ENCODE measurements at places on chromosomes 13 and 19.
A peak's percentile ranks its signal among the peaks of the same experiment; 100 is the strongest.

DNA sequence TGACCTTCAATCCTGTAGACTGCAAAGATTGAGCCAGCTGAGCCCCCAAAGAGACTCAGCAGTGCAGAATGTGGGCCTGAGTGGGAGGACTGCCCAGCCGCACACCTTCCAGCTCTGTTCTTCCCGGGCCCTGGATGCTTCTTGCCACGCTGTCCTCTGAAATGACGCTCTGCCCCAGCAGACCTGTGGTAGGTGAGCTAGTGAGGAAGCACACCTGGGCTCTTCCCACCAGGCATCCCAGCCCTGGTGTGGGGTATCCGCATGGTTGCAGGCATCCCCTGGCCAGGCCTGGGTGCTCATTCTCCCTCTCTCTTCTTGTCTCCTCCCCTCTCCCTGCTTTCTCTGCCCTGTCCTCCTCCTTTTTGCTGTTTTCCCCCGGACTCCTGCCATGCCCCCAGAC lies 9.8 kb upstream of the MZF1 start:
- DNase-seq: no peak

DNA sequence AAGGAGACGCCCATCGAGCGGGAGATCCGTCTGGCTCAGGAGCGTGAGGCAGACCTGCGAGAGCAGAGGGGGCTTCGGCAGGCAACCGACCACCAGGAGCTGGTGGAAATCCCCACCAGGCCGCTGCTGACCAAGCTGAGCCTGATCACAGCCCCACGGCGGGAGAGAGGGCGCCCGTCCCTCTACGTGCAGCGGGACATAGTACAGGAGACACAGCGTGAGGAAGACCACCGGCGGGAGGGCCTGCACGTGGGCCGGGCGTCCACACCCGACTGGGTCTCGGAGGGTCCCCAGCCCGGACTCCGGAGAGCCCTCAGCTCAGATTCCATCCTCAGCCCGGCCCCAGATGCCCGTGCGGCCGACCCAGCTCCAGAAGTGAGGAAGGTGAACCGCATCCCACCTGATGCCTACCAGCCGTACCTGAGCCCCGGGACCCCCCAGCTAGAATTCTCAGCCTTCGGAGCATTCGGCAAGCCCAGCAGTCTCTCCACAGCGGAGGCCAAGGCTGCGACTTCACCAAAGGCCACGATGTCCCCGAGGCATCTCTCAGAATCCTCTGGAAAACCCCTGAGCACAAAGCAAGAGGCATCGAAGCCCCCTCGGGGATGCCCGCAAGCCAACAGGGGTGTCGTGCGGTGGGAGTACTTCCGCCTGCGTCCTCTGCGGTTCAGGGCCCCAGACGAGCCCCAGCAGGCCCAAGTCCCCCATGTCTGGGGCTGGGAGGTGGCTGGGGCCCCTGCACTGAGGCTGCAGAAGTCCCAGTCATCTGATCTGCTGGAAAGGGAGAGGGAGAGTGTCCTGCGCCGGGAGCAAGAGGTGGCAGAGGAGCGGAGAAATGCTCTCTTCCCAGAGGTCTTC lies 7.1 kb downstream of the MISP start:
- DNase-seq: no peak

DNA sequence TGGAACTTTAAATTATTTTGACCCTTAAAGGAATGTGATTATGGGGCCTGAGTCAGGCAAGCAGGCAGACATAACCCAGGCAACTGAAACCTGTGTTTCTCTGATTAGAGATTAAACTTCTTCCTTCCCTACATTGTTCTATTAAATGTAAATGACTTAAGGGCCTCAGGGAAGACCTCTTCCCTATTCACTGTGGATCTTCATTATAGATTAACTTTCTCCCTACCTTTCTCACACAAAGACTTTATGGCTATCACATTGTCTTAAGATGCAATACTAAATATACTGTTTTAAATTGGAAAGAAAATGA lies 8.8 kb upstream of the METTL21C start:
- DNase-seq: no peak

GRCh38 chr19:28126135-28126898 lies 1086.6 kb downstream of the UQCRFS1 start:
- no peak for DNase-seq

GRCh38 chr19:18590273-18591272 lies 2.0 kb downstream of the REX1BD start:
- no peak for DNase-seq

DNA sequence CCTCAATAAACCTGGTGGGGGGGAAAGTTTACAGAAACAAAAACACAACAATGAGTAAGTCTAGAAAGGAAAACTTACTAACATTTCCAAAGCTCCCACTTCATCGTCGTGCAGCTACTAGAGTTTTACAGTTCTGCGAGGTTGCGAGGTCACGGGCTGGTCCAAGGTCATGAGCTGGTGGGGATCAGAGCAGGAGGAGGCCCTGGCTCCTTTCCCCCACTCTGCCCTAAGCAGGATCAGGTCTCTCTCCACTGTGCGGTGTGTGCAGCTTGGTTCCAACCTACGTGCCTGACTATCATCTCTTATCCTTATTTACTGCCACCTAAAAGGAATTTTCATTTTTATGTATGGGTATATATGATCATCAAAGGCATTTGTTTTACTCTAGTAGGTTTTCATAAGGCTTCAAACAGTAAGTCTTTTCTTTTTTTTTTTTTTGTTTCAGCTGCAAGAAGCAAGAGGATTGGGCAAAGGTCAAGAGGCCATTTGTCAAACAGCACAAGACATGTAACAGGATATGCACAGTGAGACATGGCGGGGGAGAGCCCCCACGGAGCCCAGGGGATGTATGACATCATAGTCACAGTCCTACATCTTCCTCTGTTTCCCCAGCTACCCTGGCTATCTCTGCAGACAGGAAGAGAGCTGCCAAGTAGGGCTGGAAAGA lies 76.6 kb upstream of the POMP start:
- no peak for DNase-seq

GRCh38 chr13:112991609-112992008 lies 22.6 kb downstream of the MCF2L start:
- no peak for DNase-seq

- DNase-seq: no peak
These were observed 1.6 kb downstream of the RNASEH2B start for GRCh38 chr13:50911081-50911631.

- no peak for DNase-seq
These were observed 152.2 kb upstream of the UBL3 start for GRCh38 chr13:30002577-30002976.

- no peak for DNase-seq
These were observed 38.4 kb downstream of the KCNC3 start for GRCh38 chr19:50290775-50291174.

DNA sequence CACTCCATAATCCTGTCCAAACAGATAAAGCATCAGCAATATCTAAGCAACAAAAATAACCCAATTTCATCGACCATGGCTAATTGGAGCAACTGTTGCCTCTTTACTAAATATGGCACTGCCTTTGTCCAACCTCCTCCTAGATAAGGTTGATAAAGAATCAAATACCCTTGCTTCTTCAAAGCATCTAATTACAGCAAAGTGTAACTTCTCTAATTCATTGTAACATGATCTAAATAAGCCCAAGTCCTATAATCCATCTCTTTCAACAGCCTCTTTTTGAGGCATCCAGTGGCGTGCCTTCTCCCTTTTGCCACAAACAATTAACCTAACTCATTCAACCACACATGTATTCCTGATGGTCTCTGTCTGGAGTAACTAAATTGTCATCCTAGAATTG lies 81.7 kb upstream of the KLHL1 start:
- no peak for DNase-seq

- no peak for DNase-seq
These were observed 7.0 kb upstream of the ZNF69 start for GRCh38 chr19:11880598-11880997.

GRCh38 chr19:2057484-2058469 lies 6.7 kb upstream of the MKNK2 start:
- DNase-seq: no peak

DNA sequence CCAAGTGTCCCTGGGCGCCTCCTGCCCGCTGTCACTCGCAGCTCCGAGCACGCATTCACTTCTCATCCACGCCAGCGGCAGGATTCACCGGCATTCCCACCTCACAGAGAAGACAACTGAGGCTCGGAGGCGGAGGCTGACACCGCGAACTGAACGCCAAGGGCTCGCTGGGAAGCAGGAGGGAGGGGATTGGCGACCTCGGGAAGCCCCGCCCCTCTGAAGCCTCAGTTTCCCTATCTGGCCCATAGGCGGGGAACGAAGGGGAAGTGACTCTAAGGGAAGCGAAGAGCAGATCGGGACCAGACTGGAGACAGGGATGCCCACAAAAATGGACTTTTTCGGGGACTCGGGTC lies 256 bp downstream of the MICOS13 start:
- DNase-seq: no peak

DNA sequence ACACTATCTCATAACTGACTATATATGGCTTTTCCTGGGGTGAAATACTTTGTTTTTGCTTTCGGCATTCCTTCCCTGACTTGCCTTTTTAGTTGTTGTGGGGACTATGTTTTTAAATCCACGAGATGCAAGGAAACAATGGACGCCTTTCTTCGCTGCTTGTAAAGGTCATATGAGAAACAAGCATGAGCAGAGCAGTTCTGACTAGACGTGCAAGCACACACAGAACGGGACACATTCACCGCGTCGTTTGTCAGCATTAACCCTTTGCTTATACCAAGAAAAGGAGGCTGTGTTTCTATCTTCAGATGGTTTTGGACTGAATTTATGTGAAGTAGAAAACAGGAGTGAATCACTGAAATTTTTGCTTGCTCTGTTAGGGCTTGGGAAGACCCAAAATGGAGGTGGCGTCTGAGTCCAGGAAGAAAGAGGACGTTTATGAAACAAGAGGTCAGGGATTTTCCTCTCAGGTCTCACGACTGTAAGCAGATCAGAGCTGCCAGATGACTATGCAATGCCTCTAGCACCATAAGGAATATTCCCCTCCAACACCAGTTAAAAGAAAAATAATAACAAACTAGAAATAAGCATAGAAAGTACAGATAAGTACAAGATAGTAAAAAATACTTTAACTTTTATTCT lies 358.9 kb downstream of the DLEU7 start:
- no peak for DNase-seq

GRCh38 chr19:52946322-52947310 lies 16.1 kb downstream of the ZNF816 start:
- peak; percentile 75 for DNase-seq

DNA sequence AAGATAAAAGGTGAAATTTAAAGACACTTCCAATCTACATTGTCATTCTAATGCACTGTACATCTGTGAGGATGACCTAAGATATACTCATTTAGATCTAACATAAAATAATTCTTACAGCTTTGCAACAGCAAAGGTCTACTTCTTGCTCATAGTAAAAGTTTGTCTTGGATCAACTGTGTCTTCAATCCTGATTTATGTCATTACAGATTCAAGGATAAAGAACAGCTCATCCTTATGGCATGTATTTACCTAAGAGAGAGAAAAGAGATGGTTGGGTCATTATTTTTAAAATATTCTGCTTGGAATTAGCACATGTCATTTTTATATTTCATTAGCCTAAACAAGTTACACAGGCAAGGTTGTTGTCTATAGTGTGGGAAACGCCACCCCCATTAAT lies 2193.1 kb downstream of the PCDH9 start:
- no peak for DNase-seq

DNA sequence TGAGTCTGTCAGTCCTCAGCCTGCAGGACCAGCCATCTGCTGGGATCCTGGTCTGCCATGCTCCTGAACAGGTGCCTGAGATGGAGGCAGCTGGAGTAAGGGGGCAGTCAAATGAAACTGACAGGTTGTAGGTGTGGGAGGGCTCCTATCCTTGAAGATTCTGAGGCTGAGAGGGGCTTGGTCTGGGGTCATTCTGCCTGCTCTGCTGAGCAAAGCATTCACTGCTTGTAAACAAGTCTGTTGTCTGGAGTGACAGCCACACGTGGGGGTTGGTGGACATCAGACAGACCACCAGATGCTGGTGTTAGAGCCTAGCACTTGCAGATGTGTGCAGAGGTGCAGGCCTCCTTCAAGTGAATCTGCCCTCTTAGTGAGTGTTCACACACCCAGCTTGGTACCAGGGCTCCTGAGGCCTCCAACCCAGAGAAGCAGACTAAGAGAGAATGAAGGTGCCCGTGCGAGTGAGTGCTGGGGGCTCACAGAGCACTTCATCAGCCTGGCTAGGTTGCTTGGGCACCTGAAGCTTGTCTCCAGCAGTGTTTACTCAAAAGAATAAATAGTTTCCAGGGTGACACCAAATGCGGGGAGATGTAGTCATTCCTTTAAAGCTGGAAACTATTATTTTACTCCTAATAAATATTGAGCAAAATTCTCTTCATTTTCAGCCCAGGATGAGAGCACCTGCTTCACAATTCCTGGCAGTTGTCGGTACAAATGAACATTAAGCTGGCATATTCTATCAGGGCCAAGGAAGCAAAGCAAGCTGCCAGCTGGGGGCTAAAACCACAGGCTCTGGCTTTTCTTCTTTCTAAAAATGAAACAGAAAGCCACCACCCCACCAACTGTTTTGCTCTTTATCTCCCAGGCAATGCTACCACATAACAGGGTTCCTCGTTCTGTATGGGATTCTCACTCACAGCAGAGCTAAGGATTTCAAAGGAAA lies 82.3 kb downstream of the RNASEH2B start:
- DNase-seq: no peak

DNA sequence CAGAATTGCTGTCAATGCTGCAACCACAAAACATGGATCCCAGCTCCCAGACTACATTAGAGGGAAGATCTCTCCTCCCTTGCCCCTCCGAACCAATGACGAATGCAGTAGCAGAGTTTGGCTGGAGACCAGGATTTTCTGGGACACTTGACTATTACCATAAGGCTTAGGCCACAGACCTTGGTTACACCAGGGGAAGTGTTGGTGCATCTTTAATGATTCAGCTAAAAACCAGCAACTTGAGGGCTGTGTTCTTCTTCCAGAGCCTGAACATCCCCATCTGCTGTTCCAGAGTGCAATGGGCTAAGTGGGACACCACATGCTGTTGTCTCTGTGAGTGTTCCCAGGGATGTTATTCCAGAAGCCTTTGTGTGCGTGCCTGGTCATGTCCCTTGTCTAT lies 528.2 kb downstream of the LMO7 start:
- DNase-seq: no peak

GRCh38 chr19:643736-644135 lies 4.1 kb downstream of the FGF22 start:
- DNase-seq: no peak

DNA sequence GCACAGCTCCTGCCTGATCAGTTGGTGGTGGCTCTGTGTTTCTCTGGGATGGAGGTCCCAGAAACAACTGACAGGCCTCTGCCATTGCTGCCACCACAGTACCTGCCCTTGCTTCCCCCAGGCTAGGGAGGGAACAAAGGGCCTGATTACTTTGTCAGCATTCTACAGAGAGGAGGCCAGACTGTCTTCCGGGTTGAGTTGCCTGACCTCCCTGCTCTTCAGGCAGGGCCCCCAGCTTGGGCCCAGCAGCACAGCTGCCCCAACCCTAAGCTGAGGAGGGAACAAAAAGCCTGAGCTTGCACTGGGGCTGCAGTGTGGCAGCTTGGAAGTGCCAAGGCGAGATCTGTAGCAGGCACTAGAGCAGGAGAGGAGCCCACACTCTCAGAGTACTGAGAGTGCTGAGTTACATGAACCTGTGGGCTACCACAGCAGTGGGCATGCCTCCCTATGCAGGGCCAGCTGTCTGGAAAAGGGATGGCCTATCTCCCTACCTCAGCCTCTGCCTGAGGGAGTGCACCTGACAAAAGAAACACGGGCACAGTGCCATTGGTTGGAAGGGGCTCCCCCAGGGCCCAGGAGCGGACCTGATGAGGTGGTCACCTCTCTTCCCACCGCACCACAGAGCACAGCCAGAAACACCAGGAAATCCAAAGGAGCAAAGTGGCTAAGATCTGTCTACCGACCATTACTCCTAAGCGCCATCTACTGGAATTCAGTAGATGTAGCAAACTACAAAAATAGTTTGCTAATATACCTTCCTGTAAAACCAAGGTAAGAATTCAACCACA lies 24.4 kb downstream of the SLC25A15 start:
- DNase-seq: no peak

- no peak for DNase-seq
These were observed 56.9 kb upstream of the GTF2F2 start for GRCh38 chr13:45063261-45063860.
